Fibroblast of lung (primary cell): ENCODE measurements at places on chromosomes 5 and 9. TPM values are rescaled to one million over a fixed set of nuclear protein-coding genes. Genes with fewer than 3 reads are reported as not detected.

PKD2L2 gene
- total RNA-seq, result 0.26 TPM in 1 of 2 replicates, not detected in the other

DNA sequence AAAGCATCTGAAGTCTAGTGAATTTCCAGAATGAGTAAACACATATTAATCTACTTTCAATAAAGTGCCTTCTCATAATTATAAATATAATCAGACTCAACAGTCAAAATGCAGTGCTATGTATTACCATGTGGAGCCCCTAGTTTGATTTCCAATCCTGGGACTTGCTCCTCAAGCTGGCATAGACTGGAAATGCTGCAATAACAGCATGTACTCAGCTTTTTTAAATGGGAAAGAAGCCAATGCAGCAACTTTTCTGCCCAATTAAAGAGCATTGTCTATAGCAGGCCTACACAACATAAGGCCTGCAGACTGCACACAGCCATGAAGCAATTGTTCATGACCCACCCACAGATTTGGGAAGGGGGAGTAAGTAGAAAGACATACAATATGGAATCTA is 103.2 kb downstream of the NR2F1-AS1 start:
- H3K27me3 ChIP-seq, result no peaks in the 10 kb centered on the region
- no peak overlapping the region for H3K4me3 ChIP-seq
- DNase-seq, result no peak
- no peak overlapping the region for H3K27ac ChIP-seq
- no peaks in the 10 kb centered on the region for H3K36me3 ChIP-seq

PCDHA4 gene
- 0.51 and 1.2 TPM in 2 replicates for total RNA-seq

CHSY3 gene
- 0.99 and 1.3 TPM in 2 replicates for total RNA-seq

OR13C5 gene
- not detected in 2 replicates for total RNA-seq

POC5 gene
- total RNA-seq, result 13.9 and 17.0 TPM in 2 replicates

DNA sequence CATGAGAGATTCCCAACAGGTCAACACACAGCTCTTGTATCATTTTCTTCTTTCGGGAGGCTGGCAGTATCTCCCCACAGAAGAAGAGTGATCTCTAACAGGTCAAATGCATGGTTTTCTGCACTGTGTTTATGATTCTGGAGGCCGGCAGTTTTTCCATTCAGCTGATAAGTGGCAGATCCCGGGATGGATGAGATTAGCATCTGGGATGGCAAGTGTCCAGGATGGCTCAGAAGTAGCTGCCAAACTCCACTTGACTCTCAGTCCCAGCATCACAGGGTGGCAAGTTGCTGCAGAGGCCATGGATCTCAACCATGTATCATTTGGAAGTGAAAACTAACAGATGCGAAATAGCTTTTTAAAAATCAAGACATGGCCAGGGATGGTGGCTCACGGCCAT is 97.8 kb upstream of the SLC44A1 start:
- H3K4me1 ChIP-seq, result peaks cover 5% of the 10 kb centered on the region
- no peaks in the 10 kb centered on the region for H3K27me3 ChIP-seq
- DNase-seq, result no peak
- no peak overlapping the region for H3K4me3 ChIP-seq
- H3K36me3 ChIP-seq, result no peaks in the 10 kb centered on the region

DNA sequence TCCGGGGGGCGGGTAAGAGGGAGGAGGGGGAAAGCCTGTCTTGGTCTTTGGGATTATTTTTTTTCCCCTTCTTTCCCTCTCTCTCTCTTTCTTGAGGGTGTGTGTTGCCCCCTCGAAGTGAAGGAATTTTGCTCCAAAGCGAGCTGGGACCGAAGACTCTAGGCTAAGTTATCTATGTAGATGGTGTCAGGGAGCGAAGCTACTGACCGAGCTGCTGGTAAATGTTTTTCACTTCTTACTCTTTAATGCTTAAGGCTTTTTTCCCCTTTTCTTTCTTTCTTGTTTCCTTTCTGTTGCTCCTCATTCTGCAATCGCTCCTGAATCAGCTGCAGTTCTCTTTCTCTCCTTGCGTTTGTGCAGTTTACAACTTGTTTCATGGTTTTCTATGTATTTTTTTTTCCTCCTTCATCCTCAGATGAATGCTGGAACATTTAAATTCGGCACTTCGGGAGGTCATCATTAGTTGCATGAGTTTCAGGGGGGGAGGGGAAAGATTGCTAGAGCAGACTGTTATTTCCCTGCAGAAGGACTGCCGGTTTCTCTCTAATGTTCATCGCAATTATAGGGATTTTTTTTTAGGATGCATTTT is 1312.0 kb upstream of the WWC1 start:
- H3K36me3 ChIP-seq, result no peaks in the 10 kb centered on the region
- H3K27ac ChIP-seq, result no peak overlapping the region
- H3K4me1 ChIP-seq, result no peaks in the 10 kb centered on the region
- H3K27me3 ChIP-seq, result no peaks in the 10 kb centered on the region
- DNase-seq, result peak; percentile 33

GRCh38 chr5:164433106-164433870 is 927.9 kb downstream of the MAT2B start:
- H3K36me3 ChIP-seq, result no peaks in the 10 kb centered on the region
- no peaks in the 10 kb centered on the region for H3K4me1 ChIP-seq
- H3K4me3 ChIP-seq, result no peak overlapping the region
- no peak overlapping the region for H3K27ac ChIP-seq

GRCh38 chr5:131635684-131636572 is 899 bp upstream of the RAPGEF6 start:
- peaks cover 1% of the 10 kb centered on the region for H3K36me3 ChIP-seq
- H3K4me3 ChIP-seq, result peak overlapping the region; percentile 56
- no peak for DNase-seq
- peak overlapping the region; percentile 96 for H3K27ac ChIP-seq

SLC36A2 gene
- total RNA-seq, result not detected in 2 replicates

DNA sequence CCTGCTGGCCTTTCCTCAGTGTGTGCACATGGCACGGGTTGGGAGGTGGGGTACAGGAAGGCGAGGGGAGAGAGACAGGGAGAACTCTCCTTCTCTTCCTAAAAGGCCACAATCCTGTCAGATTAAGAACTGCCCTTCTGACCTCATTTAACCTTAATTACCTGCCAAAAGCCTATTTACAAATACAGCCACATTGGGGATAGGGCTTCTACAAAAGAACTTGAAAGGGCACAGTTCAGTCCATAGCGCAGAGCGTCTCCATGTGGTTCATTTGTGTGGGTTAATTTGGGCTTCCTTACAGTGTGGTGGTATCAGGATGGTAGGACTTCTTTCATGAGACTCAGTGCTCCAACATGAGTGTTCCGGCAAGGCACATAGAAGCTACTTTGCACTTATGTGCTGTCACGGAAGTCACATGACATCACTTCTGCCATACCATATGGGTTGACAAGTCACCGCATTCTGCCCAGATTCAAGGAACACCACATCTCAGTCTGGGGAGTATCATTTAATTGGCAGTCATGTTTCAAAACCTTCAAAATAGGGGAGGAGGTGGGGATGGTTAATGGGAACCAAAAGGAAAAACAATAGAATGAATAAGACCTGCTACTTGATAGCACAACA is 46.8 kb downstream of the NLN start:
- H3K27ac ChIP-seq, result peak overlapping the region; percentile 17
- H3K36me3 ChIP-seq, result no peaks in the 10 kb centered on the region
- DNase-seq, result no peak
- no peaks in the 10 kb centered on the region for H3K27me3 ChIP-seq

PCDH12 gene
- under 0.01 TPM in 1 of 2 replicates, not detected in the other for total RNA-seq

- no peaks in the 10 kb centered on the region for H3K27me3 ChIP-seq
- peak; percentile 68 for DNase-seq
- no peaks in the 10 kb centered on the region for H3K36me3 ChIP-seq
- H3K4me3 ChIP-seq, result no peak overlapping the region
- H3K4me1 ChIP-seq, result peaks cover 4% of the 10 kb centered on the region
- no peak overlapping the region for H3K27ac ChIP-seq
These were observed 2.5 kb upstream of the TCF7 start for GRCh38 chr5:134111741-134112647.

DNA sequence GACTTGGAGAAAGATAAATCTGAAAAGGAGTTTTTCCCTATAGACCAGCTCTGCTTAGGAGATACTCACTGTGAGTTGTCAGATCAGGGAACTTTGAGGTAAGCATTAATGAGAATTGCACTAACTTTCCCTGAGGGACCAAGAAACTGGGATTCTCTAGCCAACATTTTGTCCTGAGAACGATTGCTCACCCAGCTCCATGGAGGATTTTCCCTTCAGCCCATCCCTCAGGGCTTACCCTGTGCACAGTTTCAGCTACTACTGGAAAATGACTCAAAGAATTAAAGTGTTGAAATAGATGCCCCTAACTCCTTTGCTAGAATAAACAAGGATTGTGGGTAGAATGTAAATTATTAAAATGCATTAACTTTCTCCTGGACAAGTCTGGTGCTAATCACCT is 237.2 kb upstream of the IL12B start:
- DNase-seq, result no peak
- H3K4me1 ChIP-seq, result no peaks in the 10 kb centered on the region
- H3K27me3 ChIP-seq, result no peaks in the 10 kb centered on the region
- no peak overlapping the region for H3K27ac ChIP-seq
- no peaks in the 10 kb centered on the region for H3K36me3 ChIP-seq
- H3K4me3 ChIP-seq, result no peak overlapping the region

GRCh38 chr9:132708769-132709430 is 38.6 kb downstream of the GTF3C4 start:
- no peak for DNase-seq
- H3K27ac ChIP-seq, result no peak overlapping the region
- H3K27me3 ChIP-seq, result no peaks in the 10 kb centered on the region
- H3K4me1 ChIP-seq, result no peaks in the 10 kb centered on the region

DNA sequence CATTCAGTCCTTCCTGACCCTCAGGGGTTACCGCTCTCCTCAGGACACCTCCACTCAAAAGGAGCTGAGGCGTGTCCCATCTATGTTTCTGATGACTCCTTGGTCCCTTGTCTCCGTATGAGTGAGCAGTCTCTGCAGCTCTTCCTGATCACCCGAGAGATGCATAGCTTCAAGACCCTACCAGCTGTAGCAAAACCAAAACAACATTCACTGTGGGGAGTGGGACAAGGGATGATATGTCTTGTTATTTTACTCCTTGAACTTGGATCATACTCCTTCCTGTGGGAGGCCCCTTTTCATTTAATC is 14.4 kb downstream of the GLDC start:
- DNase-seq, result no peak
- H3K27me3 ChIP-seq, result no peaks in the 10 kb centered on the region
- no peaks in the 10 kb centered on the region for H3K4me1 ChIP-seq
- no peak overlapping the region for H3K27ac ChIP-seq

PCDH1 gene
- total RNA-seq, result 0.66 and 2.3 TPM in 2 replicates

DNA sequence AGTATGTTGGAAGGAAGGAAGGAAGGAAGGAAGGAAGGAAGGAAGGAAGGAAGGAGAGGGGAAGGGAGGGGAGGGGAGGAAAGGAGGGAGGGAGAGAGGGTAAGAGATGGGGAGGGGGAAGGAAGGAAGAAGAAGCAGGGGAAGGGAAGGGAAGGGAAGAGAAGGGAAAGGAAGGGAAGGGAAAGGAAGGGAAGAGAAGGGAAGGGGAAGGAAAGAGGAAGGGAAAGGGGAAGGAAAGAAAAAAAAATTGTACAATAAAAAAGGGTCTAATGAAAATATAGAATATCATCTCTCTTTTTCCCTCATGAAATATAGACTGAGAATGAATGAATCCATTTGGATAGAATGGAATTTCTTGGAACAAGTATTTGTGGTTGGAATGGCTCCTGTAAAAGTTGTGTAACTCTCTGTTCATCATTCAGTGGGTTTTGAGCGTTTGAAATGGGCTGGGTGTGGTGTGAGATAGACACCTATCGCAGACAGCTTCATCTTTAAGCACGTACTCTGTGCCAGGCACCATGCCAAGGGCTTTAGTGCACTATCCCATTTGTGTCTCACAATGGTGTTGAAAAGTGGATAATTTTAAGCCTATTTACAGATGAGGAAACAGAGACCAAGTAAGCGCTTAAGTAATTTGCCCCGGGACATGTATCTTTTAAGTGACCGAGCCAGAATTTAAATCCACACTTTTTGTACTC is 11.6 kb upstream of the PAPPA start:
- peaks cover 3% of the 10 kb centered on the region for H3K4me1 ChIP-seq
- H3K36me3 ChIP-seq, result no peaks in the 10 kb centered on the region
- peak; percentile 87 for DNase-seq
- no peak overlapping the region for H3K4me3 ChIP-seq
- no peak overlapping the region for H3K27ac ChIP-seq
- no peaks in the 10 kb centered on the region for H3K27me3 ChIP-seq

GRCh38 chr5:139869042-139869790 is 73.6 kb downstream of the PSD2 start:
- H3K27ac ChIP-seq, result no peak overlapping the region
- peaks cover 10% of the 10 kb centered on the region for H3K27me3 ChIP-seq
- no peak overlapping the region for H3K4me3 ChIP-seq
- DNase-seq, result no peak
- H3K4me1 ChIP-seq, result no peaks in the 10 kb centered on the region

- no peak overlapping the region for H3K27ac ChIP-seq
- no peak overlapping the region for H3K4me3 ChIP-seq
- H3K36me3 ChIP-seq, result no peaks in the 10 kb centered on the region
- DNase-seq, result no peak
- peaks cover 4% of the 10 kb centered on the region for H3K27me3 ChIP-seq
- H3K4me1 ChIP-seq, result no peaks in the 10 kb centered on the region
These were observed 75.3 kb upstream of the COL5A1 start for GRCh38 chr9:134566196-134566847.

GRCh38 chr5:149310947-149311658 is 34.2 kb upstream of the GRPEL2 start:
- no peak overlapping the region for H3K27ac ChIP-seq
- peak; percentile 77 for DNase-seq
- no peaks in the 10 kb centered on the region for H3K4me1 ChIP-seq
- no peaks in the 10 kb centered on the region for H3K36me3 ChIP-seq
- H3K27me3 ChIP-seq, result no peaks in the 10 kb centered on the region

DNA sequence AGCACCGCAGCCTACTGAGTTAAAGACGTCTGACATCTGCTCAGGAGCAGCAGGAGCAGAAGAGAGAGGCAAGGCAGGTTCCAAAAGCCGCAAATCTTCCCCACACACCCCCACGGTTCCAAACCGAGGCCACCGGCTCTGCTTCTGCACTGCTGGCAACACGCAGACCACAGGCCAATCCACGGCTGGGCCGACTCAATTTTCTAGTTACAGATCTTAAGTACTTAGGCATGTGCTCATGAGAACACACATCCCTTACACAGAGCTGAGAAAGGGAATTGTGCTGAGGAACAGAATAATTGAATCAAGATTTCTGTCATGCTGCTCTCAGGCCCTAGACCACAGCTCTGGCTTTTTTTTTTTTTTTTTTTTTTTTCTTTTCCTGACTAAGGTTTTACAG is 32.6 kb downstream of the PAX5 start:
- H3K27me3 ChIP-seq, result peaks cover 28% of the 10 kb centered on the region
- H3K27ac ChIP-seq, result no peak overlapping the region
- H3K36me3 ChIP-seq, result no peaks in the 10 kb centered on the region
- H3K4me1 ChIP-seq, result no peaks in the 10 kb centered on the region

DNA sequence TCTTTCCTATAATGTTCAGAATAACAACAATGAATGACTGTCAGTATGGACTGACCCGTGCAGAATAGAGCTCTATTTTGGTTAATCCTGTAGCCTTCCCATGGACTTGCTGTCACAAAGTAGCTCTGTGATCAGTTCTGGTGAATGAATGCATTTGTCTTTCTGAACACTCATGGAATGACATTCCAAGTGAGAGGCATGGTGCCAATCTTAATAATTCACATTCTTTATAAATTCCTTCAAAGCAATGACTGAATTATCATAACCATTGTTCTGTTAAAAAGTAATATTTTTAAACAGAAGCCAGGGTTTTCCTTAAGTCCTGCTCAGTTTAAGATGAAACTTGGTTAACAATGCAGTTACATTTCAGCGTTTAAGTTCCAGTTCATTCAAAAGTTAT is 360.5 kb downstream of the ICE1 start:
- H3K27ac ChIP-seq, result no peak overlapping the region
- no peak overlapping the region for H3K4me3 ChIP-seq
- no peak for DNase-seq
- no peaks in the 10 kb centered on the region for H3K4me1 ChIP-seq
- H3K27me3 ChIP-seq, result no peaks in the 10 kb centered on the region

GRCh38 chr9:3434594-3434993 is 91.2 kb downstream of the RFX3 start:
- no peak overlapping the region for H3K4me3 ChIP-seq
- DNase-seq, result peak; percentile 5
- H3K27me3 ChIP-seq, result no peaks in the 10 kb centered on the region
- no peaks in the 10 kb centered on the region for H3K4me1 ChIP-seq
